ENCODE measurements at places on chromosomes 7 and 10.

DNA sequence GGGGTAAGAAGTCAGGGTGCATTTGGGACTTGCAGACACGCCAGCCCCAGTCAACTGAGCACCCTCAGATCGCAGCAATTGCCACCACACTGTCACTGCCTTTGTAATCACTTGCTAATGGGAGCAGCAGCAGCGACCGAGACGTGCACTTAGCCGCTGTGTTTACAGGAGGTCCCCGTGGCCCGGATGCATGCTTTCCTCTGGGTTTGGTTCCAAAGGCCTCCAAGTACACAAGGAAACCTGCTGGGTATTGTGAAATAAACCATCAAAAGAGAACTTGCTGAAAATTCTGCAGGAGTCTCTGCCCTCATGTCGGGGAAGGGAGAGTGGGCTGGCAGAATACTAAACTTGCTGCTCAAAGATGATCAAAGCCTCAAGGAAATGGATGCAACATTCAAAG is 341.7 kb downstream of the DNAJB6 start:
- DNase-seq = peak; percentile 33

- no peak for DNase-seq
These were observed 165.6 kb downstream of the ADARB2 start for GRCh38 chr10:1571587-1572237.

- DNase-seq = peak; percentile 74
These were observed 18.3 kb downstream of the CLEC2L start for GRCh38 chr7:139541600-139542307.

DNA sequence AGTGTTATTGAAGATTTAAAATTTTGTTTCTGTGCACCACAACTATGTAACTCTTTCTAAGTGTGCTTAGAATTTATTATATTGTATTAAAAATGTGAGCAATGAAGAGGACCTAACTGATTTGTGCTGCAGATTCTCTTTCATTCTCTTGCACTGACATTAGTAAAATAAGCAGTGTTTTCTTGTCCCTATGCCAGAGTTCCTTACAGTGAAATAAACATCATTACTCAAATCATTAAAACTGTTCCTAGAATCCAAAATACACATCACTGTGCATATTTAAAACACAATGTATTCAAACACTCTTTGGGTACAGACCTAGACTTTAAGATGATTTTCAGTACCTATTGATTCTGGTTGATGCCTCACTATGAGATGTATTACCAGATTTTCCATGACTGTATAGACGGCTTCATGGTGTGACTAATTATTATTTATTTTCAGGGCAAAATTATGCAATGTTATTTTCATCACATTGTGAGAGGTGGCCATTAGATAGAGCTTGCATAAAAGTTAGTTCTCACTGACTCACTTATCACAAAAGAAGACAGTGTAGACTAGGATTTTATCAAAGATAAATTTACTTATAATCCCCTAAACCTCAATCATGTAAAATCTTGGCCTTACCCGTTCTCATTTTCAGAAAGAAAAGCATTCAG is 93.4 kb downstream of the PTPRZ1 start:
- DNase-seq = no peak

GRCh38 chr10:101614663-101615524 is 26.8 kb downstream of the DPCD start:
- no peak for DNase-seq

Measured in islet precursor cell (in vitro differentiated cells).